H1 (cell line): ENCODE measurements at places on chromosomes 2 and 18. TPM values are rescaled to one million over a fixed set of nuclear protein-coding genes. Genes with fewer than 3 reads are reported as not detected.

CD8B gene
- 0.35 and 0.57 TPM in 2 replicates for total RNA-seq

MIB1 gene
- total RNA-seq = 57.2 and 60.3 TPM in 2 replicates

ALK gene
- 0.09 and 0.10 TPM in 2 replicates for total RNA-seq

KIAA2012 gene
- total RNA-seq = not detected in 2 replicates

TCF23 gene
- not detected in 2 replicates for total RNA-seq

SPATA3 gene
- total RNA-seq = not detected in 2 replicates

CFC1 gene
- total RNA-seq = 0.31 TPM in 1 of 2 replicates, not detected in the other

NT5C1B gene
- total RNA-seq = not detected in 2 replicates

DOK6 gene
- 0.50 and 0.75 TPM in 2 replicates for total RNA-seq

DLX1 gene
- total RNA-seq = not detected in 2 replicates

- H3K36me3 ChIP-seq = no peaks in the 10 kb centered on the region
- H3K27ac ChIP-seq = no peak overlapping the region
- H3K4me1 ChIP-seq = no peaks in the 10 kb centered on the region
- no peak overlapping the region for H3K4me3 ChIP-seq
Measured at GRCh38 chr2:43387092-43388062, 161.0 kb upstream of the ZFP36L2 start.

GRCh38 chr18:7603259-7604000, 36.3 kb downstream of the PTPRM start:
- H3K36me3 ChIP-seq = no peaks in the 10 kb centered on the region
- H3K27ac ChIP-seq = no peak overlapping the region
- no peaks in the 10 kb centered on the region for H3K27me3 ChIP-seq
- H3K4me1 ChIP-seq = peaks cover 12% of the 10 kb centered on the region
- H3K4me3 ChIP-seq = no peak overlapping the region

- no peak overlapping the region for H3K27ac ChIP-seq
- no peaks in the 10 kb centered on the region for H3K27me3 ChIP-seq
- H3K4me1 ChIP-seq = no peaks in the 10 kb centered on the region
- H3K4me3 ChIP-seq = no peak overlapping the region
- no peak for DNase-seq
- H3K36me3 ChIP-seq = no peaks in the 10 kb centered on the region
Measured at GRCh38 chr2:222833410-222833809, 27.4 kb upstream of the ACSL3 start.

- H3K27ac ChIP-seq = no peak overlapping the region
- H3K27me3 ChIP-seq = no peaks in the 10 kb centered on the region
- no peak overlapping the region for H3K4me3 ChIP-seq
- DNase-seq = no peak
Measured at GRCh38 chr2:106184394-106184793, 9.7 kb downstream of the UXS1 start.

DNA sequence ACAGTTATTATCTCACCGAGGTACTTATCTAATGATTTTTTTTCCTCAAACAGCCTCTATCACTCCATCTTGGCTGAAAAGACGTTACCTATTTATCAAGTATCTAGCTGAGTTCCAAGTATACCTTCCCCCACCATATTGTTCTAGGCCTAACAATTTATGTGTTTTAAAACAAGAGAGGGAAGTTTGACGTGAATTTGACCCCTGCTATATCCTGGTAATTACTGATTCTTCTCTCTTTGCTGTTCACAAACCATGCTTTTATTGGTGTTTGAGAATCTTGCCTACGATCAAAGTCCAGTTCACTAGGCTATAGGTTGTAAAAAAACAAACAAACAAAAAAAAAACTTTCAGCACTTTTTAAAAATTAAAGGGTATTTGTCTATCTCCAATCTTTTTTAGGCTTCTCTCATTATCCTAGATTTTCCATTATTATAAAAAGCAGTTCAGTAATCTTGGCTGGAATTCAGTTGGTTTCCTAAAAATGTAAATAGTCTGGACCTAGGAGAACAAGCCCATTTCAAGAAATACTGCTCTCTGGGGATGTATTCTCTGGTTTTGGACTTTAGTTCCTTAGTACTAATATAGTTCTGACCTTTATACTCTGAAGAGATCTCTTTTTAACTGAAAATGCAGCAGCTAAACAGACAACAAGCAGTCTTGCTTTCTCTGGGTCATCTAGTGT, 505.4 kb downstream of the CPS1 start:
- no peak for DNase-seq
- H3K27ac ChIP-seq = no peak overlapping the region
- no peak overlapping the region for H3K4me3 ChIP-seq
- no peaks in the 10 kb centered on the region for H3K27me3 ChIP-seq
- H3K36me3 ChIP-seq = no peaks in the 10 kb centered on the region

- no peak overlapping the region for H3K4me3 ChIP-seq
- H3K4me1 ChIP-seq = peaks cover 2% of the 10 kb centered on the region; the same call in 1 of the 2 replicates
- DNase-seq = no peak
- no peaks in the 10 kb centered on the region for H3K27me3 ChIP-seq
Measured at GRCh38 chr2:144624451-144624850, 104.5 kb upstream of the ZEB2 start.

DNA sequence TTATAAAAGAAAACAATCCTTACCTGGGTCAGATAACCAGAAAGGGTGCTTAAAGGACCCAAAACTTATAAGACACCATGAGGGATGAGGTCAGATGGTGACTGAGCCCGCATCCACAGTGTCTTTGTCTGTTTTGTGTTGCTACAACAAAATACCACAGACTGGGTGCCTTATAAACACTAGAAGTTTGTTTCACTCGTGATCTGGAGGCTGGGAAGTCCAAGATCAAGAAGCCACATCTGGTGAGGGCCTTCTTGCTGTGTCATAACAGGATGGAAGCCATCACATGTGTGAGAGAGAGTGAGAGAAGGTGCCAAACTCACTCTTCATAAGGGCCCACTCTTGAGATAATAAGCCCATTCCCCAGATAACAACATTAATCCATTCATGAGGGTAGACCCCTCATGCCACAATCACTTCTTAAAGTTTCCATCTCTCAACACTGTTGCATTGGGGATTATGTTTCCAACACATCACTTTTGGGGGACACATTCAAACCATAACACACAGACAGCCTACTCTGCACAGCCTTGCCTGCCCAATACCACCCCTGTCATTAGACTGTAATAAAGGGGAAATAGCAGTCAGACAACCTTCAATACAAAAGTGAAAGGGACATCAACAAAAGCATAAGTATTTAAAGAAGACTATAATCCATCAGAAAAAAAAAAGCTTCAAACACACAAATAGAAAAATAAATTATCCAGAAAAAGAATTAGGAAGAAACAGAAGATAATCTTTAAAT, 249.8 kb downstream of the ANAPC1 start:
- no peak overlapping the region for H3K4me3 ChIP-seq
- no peaks in the 10 kb centered on the region for H3K4me1 ChIP-seq
- no peak for DNase-seq
- H3K27me3 ChIP-seq = no peaks in the 10 kb centered on the region
- H3K36me3 ChIP-seq = no peaks in the 10 kb centered on the region

- H3K27me3 ChIP-seq = no peaks in the 10 kb centered on the region
- no peak overlapping the region for H3K4me3 ChIP-seq
- no peak overlapping the region for H3K27ac ChIP-seq
- H3K36me3 ChIP-seq = no peaks in the 10 kb centered on the region
- peaks cover 2% of the 10 kb centered on the region; the same call in 1 of the 2 replicates for H3K4me1 ChIP-seq
Measured at GRCh38 chr2:234289834-234290590, 206.9 kb downstream of the ARL4C start.

- no peaks in the 10 kb centered on the region for H3K4me1 ChIP-seq
- H3K36me3 ChIP-seq = no peaks in the 10 kb centered on the region
Measured at GRCh38 chr18:58124475-58124874, 80.4 kb downstream of the NEDD4L start.

GRCh38 chr2:150292192-150292591, 195.3 kb downstream of the RND3 start:
- H3K36me3 ChIP-seq = no peaks in the 10 kb centered on the region
- no peak overlapping the region for H3K27ac ChIP-seq
- H3K4me1 ChIP-seq = no peaks in the 10 kb centered on the region

DNA sequence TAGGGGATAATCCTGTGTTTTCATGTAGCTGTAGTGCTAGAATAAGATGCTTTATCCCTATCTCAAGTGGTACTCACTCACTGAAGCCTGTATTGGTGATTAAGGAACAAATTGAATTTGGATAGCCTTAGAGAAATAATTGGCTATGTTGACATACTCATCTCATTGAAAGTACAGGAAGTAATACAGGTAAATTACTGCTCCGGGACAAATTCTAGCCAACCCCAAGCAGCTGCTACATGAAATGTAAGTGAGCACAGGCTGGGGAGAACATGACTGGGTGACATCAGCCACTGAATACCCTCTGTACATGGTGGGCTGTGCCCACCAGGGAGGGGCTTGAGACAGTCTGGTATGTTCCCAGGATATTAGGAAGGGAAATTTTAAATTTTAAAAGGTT, 188.4 kb upstream of the RASGRP3 start:
- H3K27ac ChIP-seq = no peak overlapping the region
- H3K36me3 ChIP-seq = no peaks in the 10 kb centered on the region
- H3K4me3 ChIP-seq = no peak overlapping the region
- DNase-seq = no peak
- H3K4me1 ChIP-seq = no peaks in the 10 kb centered on the region; the same call in 1 of the 2 replicates
- no peaks in the 10 kb centered on the region for H3K27me3 ChIP-seq

GRCh38 chr2:214529021-214529420, 118.2 kb downstream of the VWC2L start:
- no peak overlapping the region for H3K27ac ChIP-seq
- H3K4me3 ChIP-seq = no peak overlapping the region
- H3K27me3 ChIP-seq = no peaks in the 10 kb centered on the region
- no peaks in the 10 kb centered on the region for H3K4me1 ChIP-seq
- DNase-seq = no peak

- peaks cover 4% of the 10 kb centered on the region; the same call in 1 of the 2 replicates for H3K4me1 ChIP-seq
- H3K4me3 ChIP-seq = no peak overlapping the region
- no peaks in the 10 kb centered on the region for H3K36me3 ChIP-seq
- no peaks in the 10 kb centered on the region for H3K27me3 ChIP-seq
Measured at GRCh38 chr2:88212251-88212790, 42.2 kb downstream of the THNSL2 start.

- H3K4me3 ChIP-seq = no peak overlapping the region
- H3K36me3 ChIP-seq = peaks cover 4% of the 10 kb centered on the region; the same call in 1 of the 2 replicates
- no peaks in the 10 kb centered on the region for H3K4me1 ChIP-seq
- no peak overlapping the region for H3K27ac ChIP-seq
Measured at GRCh38 chr2:15272942-15273341, 288.2 kb downstream of the NBAS start.

DNA sequence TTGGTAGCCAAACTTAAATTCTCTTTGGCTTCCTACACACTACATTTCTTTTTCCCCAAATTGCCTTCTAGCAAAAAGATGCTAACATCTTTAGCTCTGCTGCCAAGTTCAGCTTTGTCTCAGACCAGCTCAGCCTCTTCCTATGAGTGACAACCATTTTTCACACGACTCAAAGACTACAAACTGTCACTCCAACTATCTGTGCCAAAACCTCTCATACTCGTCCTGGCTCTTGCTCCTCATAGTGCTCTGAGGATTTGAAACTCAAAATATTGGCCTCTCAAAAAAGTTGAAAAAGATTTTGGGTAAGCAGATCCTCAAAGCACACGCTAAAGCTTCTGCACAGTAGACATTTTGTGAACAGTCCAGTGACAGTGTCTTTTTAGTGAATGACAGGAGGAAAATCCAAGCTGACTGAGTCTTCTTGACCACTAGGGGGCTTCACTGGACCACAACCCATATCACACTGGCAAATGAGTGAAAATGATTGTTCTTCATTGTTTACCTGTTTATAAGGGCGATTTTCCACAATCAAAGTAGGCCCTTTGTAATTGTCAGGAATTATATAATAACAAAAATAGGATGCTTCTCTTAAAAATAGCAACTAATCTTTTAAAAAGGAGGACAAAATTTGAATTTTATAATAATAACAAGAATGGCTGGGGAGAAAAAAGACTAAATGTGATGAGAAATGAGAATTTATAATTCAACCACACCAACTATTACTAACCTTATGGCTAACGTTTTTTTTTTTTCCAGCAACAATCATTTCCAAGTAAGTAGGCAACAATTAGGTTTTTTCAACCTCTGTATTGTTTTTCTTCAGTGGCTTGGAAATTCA, 85.5 kb upstream of the PGAP1 start:
- H3K27me3 ChIP-seq = no peaks in the 10 kb centered on the region
- H3K4me1 ChIP-seq = no peaks in the 10 kb centered on the region; the same call in 1 of the 2 replicates
- DNase-seq = no peak
- H3K4me3 ChIP-seq = no peak overlapping the region
- no peaks in the 10 kb centered on the region for H3K36me3 ChIP-seq

DNA sequence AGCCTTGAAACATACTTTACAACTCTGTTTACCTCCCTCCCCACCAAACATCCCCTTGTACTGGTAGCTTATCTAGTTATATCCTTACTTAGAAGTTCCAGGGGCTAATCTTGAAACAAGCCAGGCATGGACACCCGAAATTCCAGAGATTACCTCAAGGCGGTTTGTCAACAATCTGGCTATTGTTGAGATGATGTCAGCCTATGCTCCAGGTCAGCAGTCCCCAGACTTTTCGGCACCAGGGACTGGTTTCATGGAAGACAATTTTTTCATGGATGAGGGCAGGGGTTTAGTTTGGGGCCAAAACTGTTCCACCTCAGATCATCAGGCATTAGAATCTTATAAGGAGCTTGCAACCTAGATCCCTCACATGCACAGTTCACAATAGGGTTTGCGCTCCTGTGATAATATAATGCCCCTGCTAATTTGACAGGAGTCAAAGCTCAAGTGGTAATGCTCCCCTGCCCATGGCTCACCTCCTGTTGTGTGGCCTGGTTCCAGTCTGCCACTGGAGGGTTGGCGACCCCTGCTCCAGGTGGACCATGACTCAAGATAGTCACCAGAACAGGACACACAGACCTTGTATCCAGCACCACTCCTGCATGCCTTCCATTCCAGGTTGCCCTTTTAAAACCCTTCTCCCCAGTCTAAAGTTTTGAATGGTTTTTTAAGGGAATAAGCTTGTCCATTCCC, 171.2 kb downstream of the SPAG16 start:
- DNase-seq = no peak
- H3K36me3 ChIP-seq = no peaks in the 10 kb centered on the region
- no peak overlapping the region for H3K4me3 ChIP-seq
- H3K4me1 ChIP-seq = no peaks in the 10 kb centered on the region
- H3K27me3 ChIP-seq = no peaks in the 10 kb centered on the region
- no peak overlapping the region for H3K27ac ChIP-seq

DNA sequence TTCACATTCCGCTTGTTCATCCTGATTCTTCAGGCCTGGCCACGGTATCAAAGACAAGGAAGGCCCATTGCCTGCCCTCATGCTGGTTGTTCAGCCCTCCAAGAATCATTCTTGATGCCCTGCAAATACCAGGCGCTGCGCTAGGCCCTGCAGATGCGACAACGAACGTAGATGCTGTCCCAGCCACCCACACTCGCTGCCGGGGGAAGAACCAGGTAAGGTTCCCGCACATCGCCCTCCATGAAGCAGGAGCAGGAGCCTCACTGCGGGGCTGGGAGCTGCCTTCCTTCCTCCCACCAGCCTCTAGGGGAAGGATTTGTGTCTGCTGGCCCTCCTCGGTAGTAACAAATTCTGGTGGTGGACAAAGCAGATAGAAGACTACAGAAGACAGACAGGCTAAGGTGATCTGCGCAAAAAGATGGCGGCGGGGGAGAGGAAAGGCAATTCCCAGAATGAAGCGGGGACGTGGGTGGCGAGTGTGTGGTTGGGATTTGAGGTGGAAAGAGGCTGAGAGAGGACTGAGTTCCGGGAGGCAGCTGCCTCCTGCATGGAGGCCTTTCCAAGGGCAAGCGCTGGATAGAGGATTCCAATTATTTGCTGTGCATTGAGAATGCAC, 19.8 kb upstream of the GPR55 start:
- H3K36me3 ChIP-seq = no peaks in the 10 kb centered on the region
- no peaks in the 10 kb centered on the region for H3K4me1 ChIP-seq
- H3K27ac ChIP-seq = peak overlapping the region; percentile 37; the same call in 1 of the 2 replicates
- no peak overlapping the region for H3K4me3 ChIP-seq
- H3K27me3 ChIP-seq = no peaks in the 10 kb centered on the region
